H9 (cell line): ENCODE measurements at places on chromosomes 6 and 20.

GRCh38 chr6:163712566-163712961, 298.0 kb downstream of the QKI start:
- DNase-seq: no peak

DNA sequence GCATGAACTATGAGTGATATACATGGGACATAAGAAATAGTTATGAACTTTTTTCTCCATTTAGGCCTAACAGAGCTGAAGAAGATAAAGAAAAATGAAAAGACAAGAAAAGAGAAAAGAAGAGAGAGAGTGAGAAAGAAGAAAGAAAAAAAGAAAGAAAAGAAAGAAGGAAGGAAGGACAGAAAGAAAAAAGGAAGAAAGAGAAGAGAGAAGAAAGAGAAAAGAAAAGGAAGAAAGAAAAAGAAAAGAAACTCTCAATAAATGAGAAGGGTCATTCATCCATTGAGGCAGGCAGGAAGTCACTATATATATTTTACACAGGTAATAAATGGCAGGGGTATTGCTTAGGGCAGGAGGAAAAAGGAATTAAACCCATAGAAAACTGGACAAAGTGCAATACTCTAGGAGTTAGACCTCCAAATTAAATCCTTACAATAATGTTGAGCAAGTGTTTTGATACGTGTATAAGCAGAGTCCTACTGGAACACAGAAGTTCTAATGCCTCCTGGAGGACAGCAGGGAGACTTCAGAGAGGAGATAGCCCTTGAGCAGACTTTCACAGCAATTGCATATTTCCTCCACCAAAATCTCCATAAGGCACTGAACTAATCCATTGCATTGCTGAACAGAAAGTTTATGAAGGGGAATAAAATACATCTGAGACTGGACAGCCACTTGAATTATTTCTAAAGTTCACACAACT, 86.4 kb upstream of the TENT5A start:
- no peak for DNase-seq

DNA sequence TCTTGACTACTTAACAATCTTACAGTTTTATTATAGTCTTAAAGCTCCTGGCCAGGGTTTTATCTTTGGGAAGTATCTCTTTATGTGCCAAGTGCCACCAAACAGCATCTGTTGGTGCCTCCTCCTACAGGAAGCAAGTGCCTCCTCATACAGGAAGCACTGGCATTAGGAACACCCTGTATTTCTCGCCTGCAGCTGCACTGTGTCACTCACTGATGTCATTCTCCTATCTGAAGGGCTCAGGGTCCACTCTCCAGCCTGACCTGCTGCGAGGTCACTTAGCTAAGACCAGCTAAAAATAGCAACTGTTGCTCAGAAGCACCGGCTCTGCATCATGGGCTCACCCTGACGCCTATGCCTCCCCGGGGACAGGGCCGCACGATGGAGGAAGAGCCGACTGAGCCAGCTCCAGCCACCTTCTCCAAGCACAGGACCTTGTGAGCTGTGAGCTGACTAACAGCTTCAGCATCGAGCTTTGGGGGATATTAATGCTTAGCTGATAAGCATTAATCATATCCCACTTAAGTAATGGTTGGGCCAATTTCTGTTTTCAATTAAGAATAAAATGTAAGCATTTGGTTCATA, 66.3 kb upstream of the CD93 start:
- DNase-seq: peak; percentile 14

DNA sequence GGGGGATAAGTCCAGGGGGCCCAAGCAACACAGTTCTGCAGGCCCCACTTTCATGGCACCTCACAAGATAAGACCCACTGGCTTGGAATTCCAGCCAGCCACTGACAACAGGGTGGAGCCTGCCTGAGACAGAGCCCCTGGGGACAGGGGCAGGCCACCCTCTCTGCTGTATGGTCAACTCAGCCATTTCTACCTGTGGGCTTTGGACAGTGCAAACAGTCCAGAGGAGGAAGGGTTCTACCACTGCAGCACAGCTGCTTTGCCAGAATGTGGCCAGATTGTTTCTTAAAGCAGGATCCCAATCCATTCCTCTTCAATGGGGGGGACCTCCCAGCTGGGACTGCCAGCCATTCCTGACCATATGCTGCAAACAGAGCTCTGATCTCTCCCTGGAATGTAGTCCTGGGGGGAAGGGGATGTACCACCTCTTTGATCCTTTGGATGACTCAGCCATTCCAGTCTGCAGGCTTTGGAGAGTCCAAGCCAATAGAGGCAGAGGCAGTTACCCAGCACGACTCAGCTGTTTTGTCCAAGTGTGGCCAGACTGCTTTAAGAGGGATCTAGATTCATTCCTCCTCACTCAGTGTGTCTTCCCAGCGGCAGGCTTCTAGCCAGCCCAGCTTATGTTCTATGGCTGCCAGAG, 842.2 kb downstream of the EPHA7 start:
- DNase-seq: peak; percentile 43

DNA sequence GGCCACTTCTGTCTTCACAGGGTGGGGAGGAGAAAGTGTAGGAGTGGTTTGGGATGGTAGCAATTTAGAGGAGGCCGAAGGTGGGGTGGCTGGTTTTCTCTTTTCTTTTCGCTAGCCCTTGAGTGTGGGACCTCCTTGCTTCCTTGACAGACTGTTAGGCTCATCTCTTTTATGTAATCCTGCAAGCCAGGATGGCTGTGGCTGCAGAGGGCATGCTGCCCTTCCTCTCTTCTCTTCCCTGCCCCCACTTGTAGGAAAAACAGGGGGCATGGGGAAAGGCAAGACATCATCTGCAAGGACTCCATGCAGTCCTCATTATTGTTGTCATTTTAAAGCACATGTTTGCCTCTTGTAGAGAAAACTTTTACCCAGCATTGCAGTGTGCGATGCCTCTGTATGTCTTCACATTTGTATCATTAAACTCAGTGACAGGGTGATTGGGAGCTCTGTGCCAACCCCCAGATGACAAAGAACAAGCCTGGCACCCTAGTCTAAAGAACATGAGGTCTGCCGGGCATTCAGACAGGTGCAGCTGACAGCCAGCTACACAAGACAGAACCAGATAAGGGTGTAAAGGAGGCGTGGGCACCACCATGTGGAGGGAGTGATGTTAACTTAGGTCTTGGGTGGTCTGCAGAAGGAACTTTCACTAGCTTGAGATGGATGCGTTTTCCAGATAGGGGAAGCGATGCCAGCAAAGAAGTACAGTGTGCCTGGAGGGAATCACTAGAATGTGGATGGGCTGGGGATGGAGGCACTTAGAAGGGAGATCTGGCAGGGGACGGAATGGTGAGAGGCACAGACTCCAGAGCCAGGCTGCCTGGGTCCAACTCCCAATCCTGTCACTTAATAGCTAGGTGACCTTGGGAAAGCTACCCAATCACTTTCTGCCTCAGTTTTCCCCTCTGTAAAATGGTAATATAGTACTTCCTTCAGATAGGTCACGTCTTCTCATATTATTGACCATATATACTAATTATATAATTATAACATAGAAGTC, 207.6 kb downstream of the TBC1D7 start:
- no peak for DNase-seq

- no peak for DNase-seq
Measured at GRCh38 chr6:70163795-70164194, 139.1 kb downstream of the COL9A1 start.

GRCh38 chr20:20517296-20517695, 149.4 kb downstream of the INSM1 start:
- DNase-seq: no peak

DNA sequence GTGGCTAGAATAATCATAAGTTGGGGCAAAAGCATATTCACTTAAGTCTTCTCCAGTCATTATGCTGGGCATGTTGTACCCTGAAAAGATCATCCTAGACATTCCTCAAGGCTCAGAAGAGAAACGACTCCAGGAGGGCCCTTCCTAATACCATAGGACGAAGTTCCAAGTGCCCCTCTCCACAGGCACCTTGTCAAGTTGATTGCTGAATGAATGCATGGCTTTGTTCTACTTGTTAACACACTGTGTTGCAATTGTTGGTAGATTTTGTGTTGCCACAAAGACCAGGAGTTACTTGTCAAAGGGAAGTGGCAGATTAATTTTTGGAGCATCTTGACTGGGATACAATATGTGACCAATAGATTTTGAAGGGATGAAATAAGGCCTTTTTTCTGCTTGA, 194.3 kb upstream of the SMLR1 start:
- peak; percentile 38 for DNase-seq

GRCh38 chr6:45200510-45200909, 127.6 kb upstream of the RUNX2 start:
- no peak for DNase-seq

DNA sequence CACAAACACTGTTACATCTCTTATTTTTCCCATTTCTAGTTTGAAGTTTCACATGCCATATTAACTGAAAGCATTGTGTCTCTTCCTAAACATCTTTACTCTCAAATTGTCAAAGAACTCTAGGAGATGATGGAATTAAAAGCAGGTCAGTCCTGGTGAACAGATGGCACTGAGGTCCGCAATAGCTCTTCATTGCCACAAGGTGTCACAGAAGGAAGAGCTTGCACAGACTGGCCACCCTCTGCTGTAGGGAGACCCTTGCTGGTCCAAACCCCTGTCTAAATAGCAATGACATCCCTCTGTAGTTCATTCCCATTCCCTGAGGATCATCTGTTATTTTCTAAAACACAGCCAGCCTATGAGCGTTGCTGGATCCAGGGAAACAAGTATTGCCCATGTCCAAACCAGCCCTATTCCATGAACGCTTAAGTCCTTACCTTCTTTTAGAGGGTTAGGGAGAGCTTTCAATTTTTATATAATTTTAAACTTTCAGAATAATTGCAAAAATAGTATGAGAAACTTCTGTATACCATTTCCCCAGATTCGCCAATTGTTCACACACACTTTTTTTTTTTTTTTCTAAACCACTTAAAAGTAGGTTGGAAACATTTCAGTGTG, 10.1 kb upstream of the HDAC2 start:
- peak; percentile 69 for DNase-seq

DNA sequence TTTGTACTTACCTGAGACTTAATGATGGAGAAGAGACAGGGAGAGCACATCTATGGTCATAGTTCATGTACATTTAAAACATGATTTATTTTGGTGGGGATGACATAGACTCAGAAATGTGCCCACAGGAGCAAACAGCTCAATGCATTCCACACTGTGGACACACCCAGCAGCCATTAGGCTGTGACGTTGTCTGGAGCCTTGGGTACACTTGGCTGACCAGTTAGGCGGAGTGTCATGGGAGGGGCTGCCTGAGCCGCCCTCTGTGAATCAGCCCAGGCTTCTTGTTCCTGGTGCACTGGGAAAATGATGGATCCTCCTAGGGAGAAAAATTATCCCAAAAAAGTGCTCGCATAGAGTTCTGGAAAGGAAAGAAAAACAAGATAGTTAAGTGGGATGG, 231.0 kb upstream of the GMDS start:
- DNase-seq: no peak

- DNase-seq: no peak
Measured at GRCh38 chr6:37110500-37111461, 59.2 kb upstream of the PIM1 start.

DNA sequence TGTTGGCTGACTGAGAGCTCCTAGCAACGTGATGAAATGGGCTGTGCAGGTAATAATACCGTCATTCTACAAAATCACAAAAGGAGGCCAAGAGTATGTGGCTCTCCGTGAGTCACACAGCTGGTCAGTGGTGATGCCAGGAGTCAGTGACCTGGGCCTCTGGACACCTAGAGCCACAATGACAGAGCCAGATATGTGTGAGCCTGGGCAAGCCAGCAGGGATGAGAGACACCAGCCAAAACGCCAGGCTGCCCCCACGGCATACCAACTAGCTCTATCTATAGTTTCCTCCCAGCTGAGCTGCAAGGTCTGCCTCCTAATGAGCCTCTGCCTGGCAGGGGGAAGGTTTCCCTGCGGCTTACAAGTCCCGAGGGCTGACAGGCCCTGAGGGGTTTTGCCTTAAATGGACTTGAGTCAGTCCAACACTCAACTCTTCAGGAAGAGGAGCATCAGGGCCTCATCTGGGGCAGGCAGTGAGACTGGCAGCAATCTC, 70.0 kb downstream of the CPNE5 start:
- DNase-seq: no peak

- no peak for DNase-seq
Measured at GRCh38 chr6:43861212-43861894, 91.3 kb downstream of the VEGFA start.

DNA sequence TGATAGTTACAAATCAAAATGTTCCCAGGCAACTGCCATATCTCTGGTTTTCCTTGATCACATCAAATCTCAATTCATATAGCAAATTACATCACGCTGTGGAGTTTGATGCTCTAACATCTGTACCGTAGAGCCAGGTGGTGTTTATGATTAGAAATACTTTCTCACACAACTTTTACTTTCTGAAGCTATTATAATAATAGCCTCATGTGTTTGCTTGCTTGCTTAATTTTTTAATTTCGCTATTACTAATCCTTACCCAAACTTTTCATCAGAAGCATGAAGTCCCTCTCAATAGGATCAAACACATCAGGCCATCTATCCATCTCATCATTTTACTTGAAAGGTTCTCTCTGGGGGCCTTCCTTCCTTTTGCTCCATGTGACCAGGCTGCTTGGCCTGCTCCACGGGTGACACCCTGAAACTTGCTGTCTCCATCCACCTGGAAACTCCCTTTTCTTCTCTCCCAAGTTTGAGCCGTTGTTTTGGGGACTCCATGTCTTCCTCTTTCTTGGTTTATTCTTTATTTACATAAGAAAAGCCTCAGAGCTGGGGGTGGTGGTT, 75.4 kb downstream of the ADAT2 start:
- no peak for DNase-seq

- no peak for DNase-seq
Measured at GRCh38 chr6:11947063-11947462, 65.0 kb upstream of the HIVEP1 start.

DNA sequence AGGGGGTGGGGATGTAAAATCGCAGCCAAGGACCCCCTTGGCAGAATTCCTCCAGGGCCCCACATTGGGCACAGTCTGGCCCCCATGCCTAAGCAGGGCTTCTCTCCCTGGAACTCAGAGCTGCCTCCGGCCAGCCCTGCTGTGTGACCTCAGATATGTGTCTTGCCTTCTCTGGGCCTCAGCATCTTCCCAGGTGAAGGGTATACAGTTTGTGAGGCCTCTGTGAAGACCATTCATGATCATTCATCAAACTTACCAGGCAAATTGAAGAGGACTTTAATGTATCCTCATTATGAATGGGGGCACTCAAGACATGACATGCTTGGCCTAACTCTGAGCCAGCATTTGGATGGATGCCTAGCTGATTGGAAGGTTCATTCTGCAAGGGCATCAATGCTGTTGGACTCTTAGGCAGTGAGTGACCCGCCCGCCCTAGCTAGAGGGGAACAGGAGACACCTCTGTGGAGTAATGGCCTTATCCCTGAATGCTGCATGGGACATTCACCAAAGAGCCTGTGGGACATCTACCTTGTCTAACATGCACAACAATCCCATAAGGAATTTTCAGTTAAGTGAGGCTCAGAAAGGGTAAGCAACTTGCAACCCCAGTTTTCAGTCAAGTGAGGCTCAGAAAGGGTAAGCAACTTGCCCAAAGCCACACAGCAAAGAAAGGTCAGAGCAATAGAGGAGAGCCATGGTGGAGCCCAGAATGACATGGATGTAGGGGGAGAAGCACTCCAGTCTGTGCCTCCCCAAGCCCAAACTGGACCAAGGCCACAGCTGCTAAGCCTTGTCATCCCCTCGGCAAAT, 535 bp downstream of the CCN5 start:
- no peak for DNase-seq

- DNase-seq: no peak
Measured at GRCh38 chr20:6966721-6967120, 199.2 kb downstream of the BMP2 start.

GRCh38 chr20:46333161-46333991, 25.1 kb upstream of the CDH22 start:
- DNase-seq: no peak

GRCh38 chr6:121660277-121660676, 224.8 kb downstream of the GJA1 start:
- DNase-seq: no peak

GRCh38 chr6:161048641-161049040, 57.1 kb downstream of the MAP3K4 start:
- DNase-seq: no peak
